ENCODE measurements at places on chromosomes 16 and 17.

GRCh38 chr16:89561142-89561883 lies 831 bp downstream of the RPL13 start:
- DNase-seq: no peak

DNA sequence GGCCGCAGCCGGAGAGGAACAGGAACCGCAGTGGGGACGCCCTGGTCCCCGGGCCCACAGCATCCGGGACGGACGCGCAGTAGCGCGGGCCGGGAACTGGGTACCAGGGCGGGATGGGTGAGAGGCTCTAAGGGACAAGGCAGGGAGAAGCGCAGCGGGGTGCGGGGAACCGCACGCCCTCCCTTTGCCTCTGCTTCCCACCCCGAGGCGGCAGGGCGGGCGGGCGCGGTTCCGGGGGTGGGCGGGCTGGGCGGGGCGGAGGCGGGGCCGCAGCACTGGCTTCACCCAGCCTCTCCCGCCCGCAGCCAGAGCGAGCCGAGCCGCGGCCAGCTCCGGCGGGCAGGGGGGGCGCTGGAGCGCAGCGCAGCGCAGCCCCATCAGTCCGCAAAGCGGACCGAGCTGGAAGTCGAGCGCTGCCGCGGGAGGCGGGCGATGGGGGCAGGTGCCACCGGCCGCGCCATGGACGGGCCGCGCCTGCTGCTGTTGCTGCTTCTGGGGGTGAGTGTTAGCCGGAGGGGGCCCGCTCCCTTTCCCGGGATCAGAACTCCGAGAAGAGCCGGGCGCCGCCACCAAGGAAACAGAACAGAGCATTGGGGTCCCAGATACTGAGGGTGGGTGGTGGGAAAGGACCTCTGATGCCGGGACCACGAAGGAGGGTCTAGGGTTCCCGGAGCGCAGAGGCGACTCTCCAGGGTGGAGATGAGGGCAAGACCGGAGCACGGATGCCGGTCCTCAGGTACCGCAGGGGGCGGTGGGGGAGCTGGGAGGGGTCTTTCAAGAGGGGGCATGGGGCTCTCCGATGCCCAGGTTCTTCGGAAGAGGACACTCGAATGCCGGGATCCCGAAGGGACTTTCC lies at the start of gene NGFR:
TSS of gene NGFR (plus strand) at position 308 of the 856 bp plus-strand sequence. CDS start at position 433, 125 bp downstream.
- DNase-seq: peak; percentile 14

DNA sequence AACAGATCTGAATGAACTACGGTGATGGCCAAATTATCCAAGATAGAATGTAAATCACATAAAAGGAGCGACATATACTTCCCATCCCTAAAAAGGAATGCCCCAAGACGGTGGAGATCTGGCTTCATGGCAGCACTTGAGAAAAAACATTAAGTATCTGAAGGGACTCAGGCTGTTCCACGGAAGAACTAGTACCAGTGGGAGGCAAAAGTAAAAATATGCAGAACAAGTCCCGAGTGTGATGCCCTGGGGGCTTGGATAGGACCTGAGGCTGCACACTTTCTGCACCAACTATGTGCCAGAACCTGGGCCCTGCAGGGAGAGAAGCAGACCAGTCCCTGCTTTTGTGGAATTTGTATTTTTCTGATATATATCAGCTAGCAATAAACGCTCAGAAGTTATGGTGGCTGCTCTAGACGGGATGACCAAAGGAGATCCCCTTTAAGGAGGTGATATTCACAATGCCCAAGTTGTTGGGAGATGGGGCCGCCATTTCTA lies 539 bp upstream of the CKLF start:
- DNase-seq: no peak

GRCh38 chr16:35510701-35511100 lies 2051.3 kb downstream of the TP53TG3F start:
- no peak for DNase-seq

DNA sequence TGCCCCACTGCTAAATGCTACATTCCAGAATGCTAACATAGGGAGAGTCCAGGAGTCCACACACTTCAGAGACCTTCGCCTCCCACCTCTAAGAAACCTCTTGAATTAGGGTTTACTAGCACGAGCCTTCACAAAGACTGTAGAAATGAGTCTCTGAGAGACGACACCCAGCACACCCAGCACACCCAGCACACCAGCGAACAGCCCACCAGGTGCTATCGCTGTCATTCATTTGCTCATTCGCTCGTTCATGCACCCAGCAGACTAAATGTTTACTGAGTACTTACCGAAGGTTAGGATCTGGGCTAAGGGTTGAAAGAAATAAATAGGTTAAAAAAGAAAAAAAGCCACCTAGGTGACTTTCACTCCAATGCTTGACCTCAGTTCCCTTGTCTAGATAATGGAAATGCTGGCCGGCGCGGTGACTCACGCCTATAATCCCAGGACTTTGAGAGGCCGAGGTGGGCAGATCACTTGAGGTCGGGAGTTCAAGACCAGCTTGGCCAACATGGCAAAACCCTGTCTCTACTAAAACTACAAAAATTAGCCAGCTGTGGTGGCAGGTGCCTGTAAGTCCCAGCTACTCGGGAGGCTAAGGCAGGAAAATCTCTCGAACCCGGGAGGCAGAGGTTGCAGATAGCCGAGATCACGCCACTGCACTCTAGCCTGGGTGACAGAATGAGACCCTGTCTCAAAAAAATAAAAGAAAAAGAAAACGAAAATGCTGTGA lies 100.8 kb downstream of the ADCY9 start:
- no peak for DNase-seq

- no peak for DNase-seq
Observed at GRCh38 chr16:1839554-1839953, 12.5 kb downstream of the FAHD1 start.

- DNase-seq: no peak
Observed at GRCh38 chr16:10312784-10313724, 72.8 kb upstream of the ATF7IP2 start.

DNA sequence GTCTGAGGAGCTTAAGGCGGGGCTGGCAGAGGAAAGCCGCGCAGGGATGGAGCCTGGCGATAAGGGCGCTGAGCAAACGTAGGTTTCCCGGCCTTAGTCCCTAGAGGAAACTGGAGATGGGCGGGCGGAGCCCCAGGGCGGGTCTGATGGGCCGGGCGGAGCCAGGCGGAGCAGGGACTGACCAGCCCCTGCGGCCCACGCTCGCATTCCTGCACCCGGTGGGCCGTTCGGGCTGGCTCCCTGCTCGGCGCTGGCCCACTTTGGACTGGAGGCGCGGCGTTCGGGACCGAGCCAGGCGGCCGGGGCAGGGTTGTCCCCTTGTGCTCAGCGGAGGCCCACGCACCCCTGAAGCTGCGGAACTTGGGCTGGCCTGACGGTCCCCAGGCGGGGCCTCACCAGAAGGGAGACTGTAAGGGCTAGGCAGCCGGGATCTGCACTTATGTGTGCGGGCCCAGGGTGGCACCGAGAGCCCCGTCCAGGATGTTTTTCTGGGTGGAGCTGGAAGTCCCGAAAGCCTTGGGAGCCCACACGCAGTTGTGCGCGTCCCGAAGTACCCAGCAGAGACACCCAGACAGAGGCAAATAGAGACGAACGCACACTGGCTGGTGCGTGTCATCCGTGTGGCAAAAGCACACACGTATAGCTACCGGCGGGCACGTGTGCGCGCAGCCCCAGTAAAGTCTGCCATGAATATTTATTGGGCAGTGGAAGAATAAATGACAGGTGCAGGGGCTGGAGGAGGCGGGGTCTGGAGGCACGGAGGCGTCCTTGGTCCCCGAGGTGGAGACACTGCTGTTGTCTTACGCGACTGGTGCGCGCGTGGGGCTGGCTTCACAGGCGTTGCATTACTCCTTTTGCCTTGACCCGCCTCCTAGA lies 1.4 kb downstream of the PYDC1 start:
- peak; percentile 74 for DNase-seq

- DNase-seq: peak; percentile 17
Observed at GRCh38 chr17:12591021-12591735, 74.5 kb upstream of the MYOCD start.

GRCh38 chr17:20095336-20096080 lies 86.3 kb downstream of the SPECC1 start:
- DNase-seq: peak; percentile 70

GRCh38 chr17:5364156-5364555 lies 55.3 kb downstream of the NUP88 start:
- DNase-seq: no peak

- no peak for DNase-seq
Observed at GRCh38 chr17:68572138-68572842, 28.9 kb downstream of the FAM20A start.

DNA sequence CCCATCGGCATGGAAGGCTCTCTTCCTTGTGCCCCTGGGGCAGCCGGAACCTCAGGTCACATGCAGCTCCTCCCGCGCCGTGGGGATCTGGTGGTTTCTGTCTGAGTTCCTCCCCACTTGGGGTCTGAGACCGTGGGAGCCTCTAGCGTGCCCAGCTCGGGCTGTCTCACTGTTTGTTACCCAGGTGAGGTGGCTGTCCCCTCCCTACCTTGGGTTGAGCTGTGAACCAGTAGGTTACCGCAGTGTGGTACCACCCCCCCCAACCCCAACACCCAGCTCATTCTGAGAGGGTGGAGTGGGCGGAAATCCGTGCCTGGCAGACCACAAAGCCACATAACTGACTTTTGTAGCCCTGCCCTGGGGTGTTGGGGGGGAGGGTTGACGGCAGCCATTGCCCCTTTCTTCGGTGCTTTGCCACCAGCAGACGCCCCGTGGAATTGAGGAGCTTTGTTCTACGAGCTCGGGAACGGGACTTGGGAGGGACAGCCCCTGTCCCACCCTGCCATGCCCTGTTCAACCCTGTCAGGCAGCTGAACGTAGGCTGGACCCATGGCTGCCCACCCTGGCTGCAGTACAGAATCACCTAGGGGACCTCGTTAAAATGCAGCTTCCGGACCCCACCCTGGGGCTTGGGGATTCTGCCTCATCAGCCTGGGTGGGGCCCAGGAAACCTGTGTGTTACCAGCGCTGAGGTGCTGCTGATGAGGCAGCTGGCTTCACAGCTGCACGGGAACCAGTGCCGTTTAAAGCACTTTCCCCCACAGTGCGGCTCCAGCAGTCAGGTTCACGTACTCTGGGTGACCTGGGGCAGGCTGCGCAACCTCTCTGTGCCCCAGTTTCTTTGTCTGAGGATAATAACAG lies 18.5 kb downstream of the RAP1GAP2 start:
- no peak for DNase-seq

DNA sequence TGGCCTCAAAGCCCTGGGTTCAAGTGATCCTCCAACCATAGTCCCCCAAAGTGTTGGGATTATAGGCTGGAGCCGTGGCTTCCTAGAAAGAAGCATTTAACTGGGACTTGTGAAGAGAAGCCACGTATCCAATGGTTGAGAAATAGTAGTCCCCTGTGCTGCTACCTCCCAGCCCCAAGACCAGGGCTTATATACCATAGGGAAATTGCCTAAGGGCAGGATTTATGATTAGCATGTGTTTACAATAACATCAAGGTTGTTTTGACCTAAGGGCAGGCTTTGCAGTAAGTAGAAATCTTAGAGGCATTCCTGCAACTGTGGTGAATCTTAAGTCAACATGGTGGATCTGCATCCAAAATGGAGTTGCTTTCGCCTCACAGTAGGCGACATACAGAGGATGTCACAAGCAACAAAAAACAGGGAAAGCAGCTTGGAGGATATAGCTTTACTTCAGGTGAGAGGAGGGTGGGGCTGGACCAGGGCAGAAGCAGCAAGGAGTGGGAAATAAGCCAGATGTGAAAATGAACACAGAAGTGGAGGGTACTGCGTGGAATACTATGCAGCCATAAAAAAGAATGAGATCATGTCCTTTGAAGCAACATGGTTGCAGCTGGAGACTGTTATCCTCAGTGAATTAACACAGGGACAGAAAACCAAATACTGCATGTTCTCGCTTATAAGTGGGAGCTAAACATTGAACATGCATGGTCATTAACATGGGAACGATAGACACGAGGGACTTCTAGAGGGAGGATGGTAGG lies 18.7 kb upstream of the NSMCE1 start:
- DNase-seq: no peak

DNA sequence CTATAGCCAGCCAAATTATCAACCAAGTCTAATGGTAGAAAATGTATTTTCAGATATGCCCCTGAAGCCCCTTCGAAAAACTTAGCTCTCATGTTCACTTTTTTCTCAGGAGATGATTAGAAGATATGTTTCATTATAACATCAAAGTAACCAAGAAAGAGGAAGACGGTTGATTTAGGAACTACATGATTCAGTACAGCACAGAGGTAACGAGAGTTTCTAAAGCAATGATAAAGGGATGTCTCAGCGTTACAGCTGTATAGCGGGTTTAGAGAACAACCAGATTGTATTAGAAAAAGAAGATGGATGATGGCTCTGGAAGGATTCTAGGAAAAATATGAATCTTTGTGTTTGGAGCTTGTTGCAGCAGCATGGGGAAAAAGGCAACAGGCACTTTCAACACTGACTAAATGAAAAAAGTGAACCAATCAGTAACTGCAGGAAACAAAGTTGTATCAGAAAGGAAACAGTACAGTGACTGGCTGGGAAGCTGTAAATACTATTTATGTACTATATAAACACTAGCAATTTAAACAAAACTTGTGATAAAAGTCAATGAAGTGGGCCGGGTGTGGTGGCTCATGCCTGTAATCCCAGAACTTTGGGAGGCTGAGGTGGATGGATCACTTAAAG lies 21.5 kb downstream of the MBTD1 start:
- no peak for DNase-seq

DNA sequence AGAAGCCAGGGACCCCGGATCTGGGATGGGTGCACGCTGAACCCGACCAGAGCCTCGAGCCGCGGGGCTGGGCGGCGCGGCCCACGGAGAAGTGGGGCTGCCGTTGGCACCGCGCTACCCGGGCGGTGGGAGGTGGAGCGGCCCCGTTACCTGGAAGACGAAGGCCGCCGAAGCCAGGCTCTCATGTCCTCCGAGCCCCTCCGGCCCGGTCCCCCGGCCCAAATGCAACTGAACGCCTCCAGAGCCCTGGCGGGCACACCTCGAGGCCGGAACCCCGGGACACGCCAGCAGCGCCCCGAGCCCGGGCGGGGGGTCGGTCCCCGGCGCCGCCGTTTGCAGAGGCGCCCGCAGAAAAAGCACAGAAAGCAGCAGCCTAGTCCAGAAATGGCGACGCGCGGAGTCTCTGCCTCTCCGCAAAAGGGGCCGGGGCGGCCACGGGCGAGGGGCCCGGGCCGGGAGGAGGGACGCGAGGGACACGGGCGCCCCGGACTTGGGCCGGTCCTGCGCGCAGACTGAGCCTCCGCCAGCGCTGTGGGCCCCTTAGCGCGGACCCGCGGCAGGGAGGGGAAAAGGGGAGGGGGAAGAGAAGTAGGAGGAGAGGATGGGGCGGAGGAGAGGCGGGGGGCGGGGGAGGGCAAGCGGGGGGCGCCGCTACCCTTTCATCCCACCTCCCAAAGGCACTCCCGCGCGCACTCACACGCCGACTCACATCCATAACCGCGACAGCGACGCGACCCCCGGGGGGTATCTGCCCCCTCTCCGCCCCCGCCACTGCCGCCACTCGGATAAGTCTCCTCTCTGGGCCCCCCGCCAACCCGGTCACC lies 1.4 kb downstream of the AXIN2 start:
- peak; percentile 44 for DNase-seq

DNA sequence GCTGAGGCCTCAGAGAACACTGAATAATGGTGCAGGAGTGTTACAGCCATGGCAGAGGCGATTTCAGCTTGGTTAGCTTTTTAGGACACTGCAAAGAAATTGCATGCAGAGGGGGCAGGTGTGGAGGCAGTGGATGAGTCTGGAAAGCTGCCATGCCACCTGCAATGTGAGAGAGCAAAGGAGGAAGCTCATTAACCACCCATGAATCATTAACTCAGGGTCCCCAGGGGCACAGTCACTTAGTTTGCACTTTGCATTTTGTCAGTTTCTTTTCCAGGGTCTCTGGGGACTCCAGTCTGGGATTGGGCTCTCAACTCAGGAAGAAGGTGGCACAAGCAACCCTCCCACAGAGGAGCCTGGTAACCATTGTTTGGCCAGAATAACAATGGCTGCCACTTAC lies 132.9 kb downstream of the USP31 start:
- DNase-seq: no peak

- peak; percentile 8 for DNase-seq
Observed at GRCh38 chr17:67605256-67605912, 112.4 kb upstream of the NOL11 start.

All from thyroid gland (tissue), 4 donors.